Left colon (tissue), 2 donors: ENCODE measurements at places on chromosomes 3 and 15. TPM values are rescaled to one million over a fixed set of nuclear protein-coding genes. Genes with fewer than 3 reads are reported as not detected.

Gene SETMAR
- 8.1 TPM for total RNA-seq

GRCh38 chr3:66023738-66024385 is 14.9 kb downstream of the MAGI1 start:
- no peak for DNase-seq

DNA sequence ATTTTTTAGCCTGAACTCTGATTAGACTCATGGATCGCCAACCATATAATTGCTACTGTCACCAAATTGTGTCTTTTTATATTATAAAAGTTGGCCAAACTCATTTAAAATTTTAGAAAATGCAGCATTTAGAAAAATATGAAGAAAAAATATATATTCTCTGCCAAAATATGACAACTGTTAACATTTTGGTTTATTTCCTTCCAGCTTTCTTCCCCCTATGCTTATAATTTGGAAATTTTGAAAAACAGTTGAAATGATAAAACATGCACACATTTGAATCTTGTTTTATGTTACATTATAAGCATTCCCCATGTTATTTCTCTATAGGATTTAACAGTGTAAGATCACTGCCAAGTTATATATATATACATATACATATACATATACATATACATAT is 1112.8 kb downstream of the TUSC7 start:
- DNase-seq = no peak

Gene BRK1
- 84.8 TPM for total RNA-seq

DNA sequence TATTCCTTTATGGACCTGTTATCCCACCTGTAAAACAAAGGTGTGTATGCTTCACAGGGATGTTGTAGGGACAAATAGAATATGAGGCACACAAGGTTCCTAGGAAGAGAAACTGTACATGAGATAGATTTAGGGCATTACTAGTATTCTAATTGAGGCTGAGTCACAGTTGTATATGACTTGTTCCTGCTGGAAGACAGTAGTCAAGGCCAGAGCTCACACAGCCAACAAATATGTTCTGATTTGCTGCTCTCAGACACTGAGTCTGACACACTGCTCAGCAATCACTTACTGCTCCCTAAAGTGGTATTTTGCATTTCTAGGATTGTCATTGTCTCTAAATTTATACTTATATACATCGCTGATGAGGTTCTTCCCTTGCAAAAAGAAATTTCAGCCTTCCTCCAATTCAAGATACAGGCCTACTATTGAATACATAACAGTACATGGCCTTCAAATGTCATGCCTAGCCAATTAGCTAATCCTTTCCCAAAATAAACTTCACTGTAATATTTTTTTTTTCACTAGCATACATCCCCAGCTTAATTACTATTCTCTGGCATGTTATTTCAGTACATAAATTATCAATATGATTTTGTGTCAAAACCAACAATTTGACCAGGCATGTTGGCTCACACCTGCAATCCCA is 69.8 kb downstream of the TIGIT start:
- DNase-seq = no peak

DNA sequence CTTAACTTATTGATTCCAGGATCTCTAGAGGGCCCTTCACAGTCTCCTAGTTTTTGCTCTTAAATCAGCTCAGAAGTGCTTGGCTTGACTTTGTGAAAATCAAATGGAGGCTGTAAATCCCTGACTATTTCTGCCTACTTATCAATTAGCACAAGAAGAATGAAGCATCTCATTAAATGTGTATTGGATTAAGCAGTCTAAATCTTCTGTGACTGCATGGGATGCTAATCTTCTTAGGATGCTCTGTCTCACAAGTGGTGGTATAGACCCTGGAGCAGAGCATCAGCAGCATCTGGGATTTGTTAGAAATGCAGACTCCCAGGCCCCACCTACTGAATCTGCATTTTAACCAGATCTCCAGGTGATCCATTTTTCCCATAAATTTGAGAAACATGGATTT is 488.7 kb downstream of the AGBL1 start:
- no peak for DNase-seq

GRCh38 chr3:182913889-182914288 is 66.4 kb downstream of the DCUN1D1 start:
- DNase-seq = no peak

Gene ITGA11
- 1.4 TPM for total RNA-seq

Gene HYAL1
- total RNA-seq = 16.4 TPM

- no peak for DNase-seq
Measured at GRCh38 chr3:76551739-76552138, 488.2 kb upstream of the ROBO2 start.

DNA sequence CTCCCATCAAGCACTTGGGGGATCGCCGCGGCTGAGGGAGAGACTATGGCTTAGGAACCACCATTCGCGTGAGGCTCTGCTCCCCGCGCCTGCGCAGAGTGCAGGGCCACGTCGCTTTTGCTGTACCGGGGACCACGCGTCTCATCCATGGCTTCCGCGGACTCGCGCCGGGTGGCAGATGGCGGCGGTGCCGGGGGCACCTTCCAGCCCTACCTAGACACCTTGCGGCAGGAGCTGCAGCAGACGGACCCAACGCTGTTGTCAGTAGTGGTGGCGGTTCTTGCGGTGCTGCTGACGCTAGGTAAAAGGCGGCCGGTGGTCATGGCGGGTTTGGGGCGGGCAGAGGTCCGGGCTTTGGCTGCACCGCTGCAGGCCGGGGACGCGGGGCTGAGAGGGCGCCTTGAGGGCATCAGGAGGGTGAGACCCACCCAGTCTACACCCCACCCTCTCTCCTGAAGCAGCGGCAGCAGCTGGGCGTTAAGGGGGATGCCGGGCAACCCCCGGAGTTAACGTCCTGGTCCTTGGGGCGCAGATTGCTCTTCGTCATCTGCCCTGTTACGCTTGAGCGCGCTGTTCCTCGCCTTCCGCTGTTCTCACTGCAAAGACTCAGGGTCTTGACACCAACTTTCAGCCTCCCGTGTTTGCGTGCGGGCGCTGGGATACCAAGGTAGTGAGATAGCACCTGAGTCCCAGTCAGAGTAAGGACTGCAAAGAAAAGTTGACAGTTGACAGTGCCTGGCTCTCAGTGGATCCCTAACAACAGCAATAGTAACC is at the start of gene SRPRB:
TSS of gene SRPRB (plus strand) at position 114 of the 774 bp plus-strand sequence. CDS start at position 148, 34 bp downstream.
- DNase-seq = peak; percentile 95

DNA sequence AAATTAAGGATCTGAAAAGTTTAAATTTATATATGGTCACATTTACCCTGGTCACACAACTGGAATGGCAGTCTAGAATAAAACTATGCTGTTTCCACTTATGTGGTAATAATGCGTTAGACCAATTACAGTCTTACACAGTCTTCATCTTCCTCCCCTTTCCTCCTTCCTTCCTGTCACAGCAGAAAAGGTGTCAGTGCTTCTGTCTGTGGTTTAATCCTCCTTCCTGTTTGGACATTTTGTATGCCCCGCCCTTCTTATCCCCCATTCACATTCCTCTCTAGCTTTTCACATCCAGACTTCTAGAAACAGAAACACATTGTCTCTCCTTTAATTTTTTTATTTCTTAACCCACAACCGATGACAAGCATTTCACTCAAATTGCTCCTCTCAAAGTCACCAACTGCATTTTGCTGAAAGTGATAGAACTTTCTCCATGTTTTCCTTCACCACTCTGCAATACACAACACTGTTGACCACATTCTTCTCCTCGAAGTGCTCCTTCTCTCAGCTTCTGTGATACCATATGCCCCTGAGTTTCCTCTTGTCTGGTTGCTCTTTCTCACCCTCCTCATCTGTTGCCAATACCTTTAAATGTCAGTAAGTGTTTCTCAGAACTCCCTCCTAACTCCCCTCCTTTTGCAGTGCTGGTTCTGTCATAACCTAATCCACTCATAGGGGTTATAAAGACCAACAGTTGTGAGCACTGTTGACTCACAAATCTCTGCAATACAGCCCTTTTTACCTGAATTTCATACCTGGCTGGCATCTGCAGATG is 271.6 kb downstream of the UBE2E2 start:
- DNase-seq = no peak

Gene GPR62
- total RNA-seq = not detected

Gene CCDC39
- not detected for total RNA-seq

DNA sequence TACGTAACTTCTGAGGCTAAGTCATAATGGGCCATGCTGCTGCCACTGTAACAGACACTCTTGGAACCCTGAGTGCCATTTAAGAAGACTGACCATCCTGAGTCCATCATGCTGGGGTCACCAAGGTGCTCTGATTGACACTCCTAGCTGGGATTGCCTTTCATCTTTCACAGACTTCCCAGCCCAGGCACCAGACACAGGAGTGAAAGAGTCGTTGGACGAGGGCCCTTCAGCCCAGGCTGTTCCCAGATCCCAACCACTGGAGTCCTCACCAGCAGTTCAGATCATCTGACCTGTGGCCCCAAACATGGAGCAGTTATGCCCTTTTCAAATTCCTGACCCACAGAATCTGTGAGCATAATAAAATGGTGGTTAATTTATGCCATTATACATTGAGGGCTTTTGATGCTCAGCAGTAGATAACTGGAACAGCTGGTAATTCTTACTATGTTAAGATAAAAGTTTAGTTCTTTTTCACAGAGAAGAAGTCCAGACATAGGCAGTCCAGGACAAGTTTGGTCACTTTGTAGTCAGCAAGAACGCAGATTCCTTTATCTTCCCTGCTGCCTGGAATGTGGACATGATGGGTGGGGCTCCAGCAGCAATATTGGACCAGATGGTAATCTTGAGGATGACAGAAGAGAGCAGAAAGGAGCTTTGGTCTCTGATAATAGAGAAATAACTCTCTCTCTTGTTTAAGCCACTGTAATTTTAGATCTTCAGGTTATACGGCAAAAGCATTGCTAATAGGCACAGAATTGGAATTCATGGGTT is 7.3 kb upstream of the EHD4 start:
- no peak for DNase-seq

Gene WDR5B
- 2.3 TPM for total RNA-seq

GRCh38 chr3:53799338-53799865 is 46.8 kb downstream of the CHDH start:
- no peak for DNase-seq

DNA sequence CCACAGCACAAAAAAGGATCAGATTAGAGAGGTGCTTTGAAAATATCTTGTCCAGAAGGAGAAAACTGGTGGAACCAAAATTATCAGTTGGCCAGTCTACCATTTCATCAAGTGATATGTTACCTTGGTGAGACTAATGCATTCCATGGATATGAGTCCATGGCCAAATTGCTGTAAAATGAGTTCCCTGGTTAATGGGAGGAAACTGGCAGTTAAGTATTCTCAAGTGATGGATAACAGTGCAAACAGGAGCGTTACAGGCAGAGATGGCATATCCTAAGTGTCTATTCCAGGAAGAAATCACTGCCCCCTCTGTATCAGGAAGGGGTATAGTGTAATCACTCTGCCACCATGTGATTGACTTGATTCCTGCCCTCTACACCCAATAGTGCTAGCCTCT is 34.0 kb downstream of the MYRIP start:
- no peak for DNase-seq

DNA sequence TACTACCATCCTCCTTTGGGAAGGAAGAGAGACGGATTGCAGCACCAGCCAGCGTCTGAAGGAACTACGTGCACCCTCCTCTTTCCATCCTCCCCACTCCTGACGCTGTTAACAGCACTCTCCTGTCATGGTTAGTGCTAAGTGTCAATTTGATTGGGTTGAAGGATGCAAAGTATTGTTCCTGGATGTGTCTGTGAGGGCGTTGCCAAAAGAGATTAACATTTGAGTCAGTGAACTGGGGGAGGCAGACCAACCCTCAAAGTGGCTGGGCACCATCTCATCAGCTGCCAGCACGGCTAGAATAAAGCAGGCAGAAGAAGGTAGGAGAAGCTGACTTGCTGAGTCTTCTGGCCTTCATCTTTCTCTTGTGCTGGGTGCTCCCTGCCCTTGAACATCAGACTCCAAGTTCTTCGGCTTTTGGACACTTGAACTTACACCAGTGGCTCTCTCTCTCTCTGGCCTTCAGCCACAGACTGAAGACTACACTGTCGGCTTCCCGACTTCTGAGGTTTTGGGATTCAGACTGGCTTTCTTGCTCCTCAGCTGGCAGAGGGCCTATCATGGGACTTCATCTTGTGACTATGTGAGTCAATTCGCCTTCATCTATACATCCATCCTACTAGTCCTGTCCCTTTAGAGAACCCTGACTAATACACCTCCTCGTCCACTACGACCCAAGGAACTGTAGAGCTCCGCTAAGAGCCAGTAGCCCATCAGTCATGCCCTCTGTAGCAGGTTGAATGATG is 128.2 kb upstream of the HES1 start:
- DNase-seq = no peak
